Caki2 (cell line): ENCODE measurements at places on chromosomes 12 and 14.

GRCh38 chr12:42021469-42021868 is 123.2 kb downstream of the GXYLT1 start:
- peak; percentile 13 for DNase-seq

- DNase-seq = no peak
Observed at GRCh38 chr12:51210690-51211395, 7.0 kb downstream of the POU6F1 start.

GRCh38 chr14:75906680-75907280 is 75.0 kb downstream of the TGFB3 start:
- no peak for DNase-seq

- DNase-seq = no peak
Observed at GRCh38 chr14:105305345-105305744, 4.5 kb upstream of the BRF1 start.

GRCh38 chr12:58159941-58160340 is 218.6 kb downstream of the ATP23 start:
- no peak for DNase-seq
